ENCODE measurements at places on chromosomes 16 and 17.

DNA sequence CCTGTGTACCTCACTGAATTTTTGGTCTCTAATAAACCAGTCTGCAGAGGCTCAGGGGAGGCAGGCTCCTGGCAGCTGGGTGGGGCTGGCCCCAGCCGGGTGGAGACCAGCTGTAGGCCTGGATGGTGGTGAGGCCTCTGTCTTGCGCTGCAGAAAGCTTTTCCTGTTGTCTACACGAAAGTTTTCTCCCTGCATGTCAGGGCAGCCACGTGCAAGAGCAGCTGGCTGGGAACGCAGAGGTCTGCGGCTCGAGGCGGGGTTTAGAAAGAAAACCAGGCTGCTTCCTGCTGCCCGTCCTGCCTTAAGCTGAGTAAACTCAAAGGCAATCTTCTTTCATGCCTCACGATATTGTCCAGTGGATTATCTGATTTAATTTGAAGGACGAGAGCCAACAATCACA, 2.4 kb downstream of the SERPINF1 start:
- DNase-seq = no peak

GRCh38 chr16:66364117-66364958, 2.2 kb upstream of the CDH5 start:
- no peak for DNase-seq

- no peak for DNase-seq
Observed at GRCh38 chr17:12545877-12546513, 119.7 kb upstream of the MYOCD start.

DNA sequence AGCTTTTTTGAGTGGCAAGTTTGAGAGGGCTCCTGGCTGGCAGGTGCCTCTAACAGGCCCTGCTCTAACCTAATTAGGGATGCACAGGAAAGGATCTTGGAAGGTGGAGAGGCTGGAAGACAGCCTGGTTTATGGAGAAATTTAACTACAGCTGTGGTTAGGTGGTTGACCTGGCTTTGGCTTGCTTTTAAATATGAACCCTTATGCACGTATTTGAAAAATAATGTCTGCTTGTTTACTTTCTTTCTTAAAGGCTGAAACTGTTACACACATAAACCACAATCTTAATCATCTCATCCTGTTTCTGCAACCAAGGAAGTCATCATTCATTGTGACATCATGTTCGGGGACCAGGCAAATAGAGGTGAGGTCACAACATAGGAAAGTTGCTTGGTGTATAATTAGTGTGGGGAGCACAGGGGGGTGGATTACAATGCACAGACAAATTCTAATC, 23.1 kb upstream of the DHRS13 start:
- no peak for DNase-seq

GRCh38 chr17:3802461-3803307, 1.7 kb upstream of the ITGAE start:
- no peak for DNase-seq

DNA sequence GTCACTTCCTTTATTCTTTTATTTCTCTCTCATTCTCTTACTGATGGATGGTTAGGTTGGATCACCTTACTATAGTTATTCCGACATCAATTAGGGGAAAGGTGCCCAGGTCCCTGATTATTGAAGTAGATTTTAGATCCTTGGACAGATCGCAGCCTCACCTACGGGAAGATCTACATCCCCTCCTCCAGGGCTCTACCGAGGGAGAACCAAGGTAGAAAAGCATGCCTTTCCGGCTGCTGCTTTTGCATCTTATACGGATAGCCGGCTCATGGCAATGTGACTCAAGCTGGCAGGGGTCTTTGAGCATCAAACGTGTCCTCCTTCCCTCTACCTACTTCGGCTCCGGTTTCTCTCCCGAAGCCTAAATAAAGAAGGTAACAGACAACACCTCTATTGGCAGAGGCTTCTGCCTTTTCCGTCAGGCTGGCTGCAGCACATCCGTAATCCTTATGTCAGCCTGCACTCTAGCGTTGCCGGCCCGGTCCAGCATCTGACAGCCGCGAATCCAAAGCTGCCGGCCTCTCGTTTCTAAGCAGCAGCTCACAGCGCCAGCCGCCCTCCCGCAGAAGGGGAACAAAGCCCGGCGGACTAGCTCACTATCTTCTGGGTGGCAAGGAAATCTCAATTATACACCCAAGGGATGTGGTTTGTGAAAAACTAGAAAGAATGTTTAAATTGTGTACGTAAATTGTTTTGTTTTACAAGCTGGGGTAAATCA, 46.9 kb downstream of the IRX6 start:
- no peak for DNase-seq

DNA sequence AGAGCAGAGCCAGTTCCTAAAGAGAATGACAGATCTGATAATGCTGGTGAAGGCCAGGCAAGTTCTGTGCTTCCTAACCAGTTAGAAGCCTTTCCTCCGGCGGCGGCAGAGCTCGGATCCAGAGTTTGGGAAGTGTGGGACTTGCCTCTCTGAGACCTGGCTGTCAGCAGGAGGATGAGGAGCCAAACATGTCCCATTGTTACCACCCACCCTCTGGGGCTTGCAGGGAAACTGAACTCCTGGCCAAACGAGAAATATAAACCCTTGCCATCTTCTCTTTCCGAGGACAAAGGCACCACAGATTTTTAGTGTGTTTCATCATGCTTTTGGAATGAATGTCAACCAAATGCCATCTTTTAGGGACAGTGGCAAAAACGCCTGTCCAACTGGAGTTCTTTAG, 80.2 kb upstream of the SMURF2 start:
- DNase-seq = no peak

DNA sequence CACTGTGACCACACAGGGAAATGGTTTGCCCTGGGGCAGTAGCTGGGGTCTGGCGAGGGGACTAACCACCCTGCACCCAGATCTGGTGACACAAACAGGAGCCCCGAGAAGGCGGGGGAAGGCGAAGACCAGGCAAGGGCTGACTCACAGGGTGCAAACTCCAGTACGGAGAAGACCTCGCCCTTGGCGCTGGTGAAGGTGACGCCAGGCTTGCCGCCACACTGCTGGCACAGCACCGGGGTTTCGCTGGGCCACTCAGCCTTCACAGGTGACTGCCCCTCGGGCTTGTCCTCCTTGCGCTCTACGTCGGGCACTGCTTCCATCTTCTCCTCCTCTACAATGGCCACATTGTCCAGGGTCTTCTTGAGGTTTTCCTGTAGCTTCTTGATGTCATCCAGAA, 11.6 kb downstream of the SPHK1 start:
- no peak for DNase-seq

GRCh38 chr16:50121278-50121677, 31.8 kb upstream of the TENT4B start:
- no peak for DNase-seq

Data from stimulated activated CD4-positive, alpha-beta T cell treated with anti-CD3 and anti-CD28 coated beads, Interleukin-1b, Interleukin-23, amount 100 ng/mL, for 24 hours (primary cell).